ENCODE measurements at places on chromosomes 11 and 22.

DNA sequence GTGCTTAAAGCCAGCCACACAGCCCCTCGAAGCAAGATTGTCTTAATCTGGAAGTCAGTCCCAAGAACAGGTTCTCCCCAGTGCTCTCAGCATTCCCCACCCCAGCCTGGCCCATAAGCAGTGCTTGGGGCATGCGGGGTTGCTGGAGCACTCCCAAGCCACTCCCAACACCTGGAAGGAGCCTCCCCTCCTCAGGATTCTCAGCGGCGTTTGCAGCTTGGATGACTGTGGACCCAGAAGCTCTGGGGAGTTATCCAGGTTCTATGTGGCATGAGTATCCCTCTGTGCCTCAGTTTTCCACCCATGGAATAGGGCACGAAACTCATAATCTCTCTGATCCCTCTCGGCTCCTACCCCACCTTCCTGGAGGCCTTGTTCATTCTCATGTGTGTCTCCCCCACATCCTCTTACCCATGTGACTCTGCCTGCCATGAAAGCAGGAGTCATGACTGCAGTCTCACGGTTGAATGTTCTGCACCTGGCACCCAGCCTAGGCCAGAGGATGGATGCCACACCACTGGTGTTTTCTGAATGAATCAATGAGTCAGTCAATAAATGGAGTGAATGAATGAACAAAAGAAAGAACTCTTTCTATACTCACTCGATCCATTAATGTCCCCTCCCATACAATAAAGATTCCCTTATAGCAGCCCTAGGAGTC lies 33.4 kb upstream of the WNT7B start:
- DNase-seq: no peak

DNA sequence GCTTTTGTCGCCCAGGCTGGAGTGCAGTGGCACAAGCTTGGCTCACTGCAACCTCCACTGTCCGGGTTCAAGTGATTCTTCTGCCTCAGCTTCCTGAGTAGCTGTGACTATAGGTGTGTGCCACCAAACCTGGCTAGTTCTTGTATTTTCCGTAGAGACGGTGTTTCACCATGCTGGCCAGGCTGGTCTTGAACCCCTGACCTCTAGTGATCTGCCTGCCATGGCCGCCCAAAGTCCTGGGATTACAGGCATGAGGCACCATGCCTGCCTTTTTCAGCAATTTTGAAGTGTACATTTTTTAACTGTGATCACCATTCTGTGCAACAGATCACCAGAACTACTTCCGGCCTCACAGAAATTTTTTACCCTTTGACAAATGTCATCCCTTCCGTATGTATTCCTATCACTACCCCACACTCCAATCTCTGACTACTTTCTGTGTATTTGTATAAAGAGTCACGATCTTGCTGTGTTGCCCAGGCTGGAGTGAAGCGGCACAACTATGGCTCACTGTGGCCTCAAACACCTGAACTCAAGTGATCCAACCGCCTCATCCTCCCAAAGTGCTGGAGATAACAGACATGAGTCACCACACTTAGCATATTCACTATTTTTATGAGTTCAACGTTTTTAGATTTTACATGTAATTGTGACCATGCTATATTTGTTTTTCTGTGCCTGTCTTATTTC lies 44.0 kb downstream of the XKR3 start:
- no peak for DNase-seq

GRCh38 chr11:26851291-26851690 lies 129.4 kb upstream of the SLC5A12 start:
- no peak for DNase-seq

DNA sequence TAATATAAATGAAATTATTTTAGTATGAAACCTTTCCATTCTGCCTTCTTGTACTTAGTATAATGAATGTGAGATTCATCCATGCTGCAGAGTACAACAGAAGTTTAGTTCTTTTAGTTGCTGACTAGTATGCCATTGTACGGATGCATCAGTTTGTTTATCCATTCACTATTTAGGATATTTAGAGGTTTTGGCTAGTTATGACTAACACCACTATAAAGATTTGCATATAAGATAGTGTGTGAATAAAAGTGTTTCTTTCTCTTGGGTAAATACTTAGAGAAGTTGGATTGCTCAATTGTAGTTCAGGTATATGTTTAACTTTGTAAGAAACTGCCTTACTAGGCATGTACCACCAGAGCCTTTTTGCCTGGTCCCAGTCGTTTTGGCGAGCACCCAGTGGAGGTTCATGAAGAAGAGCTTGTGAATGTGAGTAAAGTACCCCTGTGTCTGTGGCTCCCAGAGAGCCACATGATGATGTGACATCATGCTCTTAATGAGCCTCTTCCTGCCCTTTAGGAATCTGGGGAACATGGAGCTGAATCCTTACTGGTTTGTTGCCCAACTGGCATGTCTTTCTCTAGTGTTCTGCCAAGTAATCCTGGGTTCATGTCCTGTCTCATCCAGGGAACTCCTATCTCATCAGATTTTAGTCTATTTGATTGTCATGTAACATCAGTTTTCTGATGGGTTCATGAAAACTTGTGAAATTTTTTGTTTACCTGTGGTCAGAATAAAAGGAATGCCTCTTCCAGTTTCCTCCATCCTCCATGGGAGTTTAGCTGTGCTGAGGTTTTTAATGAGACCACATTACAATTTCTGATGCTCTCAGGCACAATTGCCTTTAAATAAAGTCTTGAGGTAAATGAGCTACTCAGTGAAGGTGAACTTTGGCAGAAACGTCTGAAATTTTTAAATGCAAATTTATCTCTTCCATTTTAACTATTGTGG lies 234.8 kb downstream of the CASP12 start:
- no peak for DNase-seq

DNA sequence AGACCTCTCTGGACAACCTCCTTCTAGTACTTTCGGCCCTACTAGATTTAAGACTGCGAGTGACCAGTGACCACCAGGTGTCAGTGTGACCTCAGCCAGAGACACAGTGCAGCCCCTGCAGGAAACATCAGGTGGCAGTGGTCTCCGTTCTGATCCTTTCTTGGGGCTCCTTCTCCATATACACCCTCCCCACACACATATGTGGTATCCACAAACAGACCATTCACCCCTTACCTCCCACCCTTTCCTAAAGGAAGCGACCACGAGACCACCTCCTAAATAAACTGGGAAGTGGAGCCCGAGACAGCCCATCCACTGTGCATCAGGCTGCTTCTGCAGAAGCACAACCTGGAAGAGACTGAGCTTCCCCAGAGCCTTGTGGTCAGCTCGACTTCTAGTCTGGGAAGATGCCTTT lies 38.5 kb upstream of the CYP2D6 start:
- peak; percentile 80 for DNase-seq

DNA sequence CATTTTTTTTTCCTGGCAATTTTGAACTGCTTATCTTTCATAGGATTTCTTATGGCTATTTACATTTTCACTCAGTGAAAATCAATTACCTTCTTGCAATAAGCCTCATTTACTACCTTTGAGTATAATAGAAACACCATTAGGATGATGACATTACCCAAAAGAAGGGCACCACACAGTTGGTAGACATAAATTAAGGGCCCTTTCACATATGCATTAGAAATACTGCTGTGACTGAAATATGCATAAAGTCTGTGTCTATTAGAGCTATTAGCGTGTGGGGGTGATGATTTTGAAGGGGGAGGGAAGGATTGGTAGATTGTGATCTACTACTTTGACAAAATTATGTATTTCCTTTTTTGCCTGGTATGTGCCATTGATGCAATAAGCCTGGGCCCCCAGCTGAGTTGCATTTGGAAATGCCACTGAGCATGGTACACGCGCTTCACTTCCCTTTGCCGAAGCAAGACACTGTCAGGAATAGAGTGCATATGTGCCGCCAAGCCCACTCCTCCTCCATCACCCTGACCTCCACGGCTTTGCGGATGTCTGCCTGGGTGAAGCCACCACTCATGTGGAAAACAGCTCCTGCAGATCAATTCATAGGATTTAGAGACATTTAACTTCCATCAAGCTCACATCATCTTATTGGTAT lies 339.3 kb downstream of the DCDC1 start:
- no peak for DNase-seq

DNA sequence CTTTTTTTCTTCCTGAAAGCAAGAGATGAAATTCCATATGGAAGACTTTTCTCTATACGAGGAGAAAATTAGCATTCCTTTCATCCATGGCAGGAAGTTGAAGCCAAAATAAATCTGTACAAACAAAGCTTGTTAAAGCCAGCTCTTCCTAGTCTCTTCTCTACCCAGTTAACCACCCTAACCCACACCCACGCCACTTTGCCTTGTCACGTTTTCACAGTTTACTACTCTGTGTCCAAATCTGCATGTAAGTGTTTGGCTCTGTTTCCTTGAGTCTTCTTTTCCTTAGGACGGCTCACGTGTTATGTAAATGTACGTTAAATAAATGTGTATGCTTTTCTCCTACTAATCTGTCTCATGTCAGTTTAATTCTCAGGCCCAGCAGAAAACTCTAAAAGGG lies 7.1 kb upstream of the HMOX1 start:
- no peak for DNase-seq

DNA sequence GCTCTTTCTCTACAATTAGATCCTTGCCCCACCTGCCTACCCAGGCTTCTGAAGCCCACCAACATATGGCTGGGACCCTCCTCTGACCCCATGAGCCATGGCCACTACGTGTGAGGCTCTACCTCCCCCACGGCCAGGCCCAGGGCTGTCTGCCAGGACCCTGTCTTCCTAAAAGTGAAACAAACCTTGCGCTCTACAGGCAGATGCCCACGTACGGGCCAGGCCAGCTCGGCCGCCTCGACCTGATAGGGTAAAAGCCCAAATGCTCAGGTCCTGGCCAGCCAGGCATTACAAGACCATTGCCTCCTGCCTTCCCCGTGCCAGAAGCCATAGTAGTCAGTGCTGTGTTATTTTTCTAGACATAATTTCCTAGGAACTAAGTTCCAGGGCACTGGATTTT lies 1496.4 kb downstream of the BRD1 start:
- DNase-seq: no peak

DNA sequence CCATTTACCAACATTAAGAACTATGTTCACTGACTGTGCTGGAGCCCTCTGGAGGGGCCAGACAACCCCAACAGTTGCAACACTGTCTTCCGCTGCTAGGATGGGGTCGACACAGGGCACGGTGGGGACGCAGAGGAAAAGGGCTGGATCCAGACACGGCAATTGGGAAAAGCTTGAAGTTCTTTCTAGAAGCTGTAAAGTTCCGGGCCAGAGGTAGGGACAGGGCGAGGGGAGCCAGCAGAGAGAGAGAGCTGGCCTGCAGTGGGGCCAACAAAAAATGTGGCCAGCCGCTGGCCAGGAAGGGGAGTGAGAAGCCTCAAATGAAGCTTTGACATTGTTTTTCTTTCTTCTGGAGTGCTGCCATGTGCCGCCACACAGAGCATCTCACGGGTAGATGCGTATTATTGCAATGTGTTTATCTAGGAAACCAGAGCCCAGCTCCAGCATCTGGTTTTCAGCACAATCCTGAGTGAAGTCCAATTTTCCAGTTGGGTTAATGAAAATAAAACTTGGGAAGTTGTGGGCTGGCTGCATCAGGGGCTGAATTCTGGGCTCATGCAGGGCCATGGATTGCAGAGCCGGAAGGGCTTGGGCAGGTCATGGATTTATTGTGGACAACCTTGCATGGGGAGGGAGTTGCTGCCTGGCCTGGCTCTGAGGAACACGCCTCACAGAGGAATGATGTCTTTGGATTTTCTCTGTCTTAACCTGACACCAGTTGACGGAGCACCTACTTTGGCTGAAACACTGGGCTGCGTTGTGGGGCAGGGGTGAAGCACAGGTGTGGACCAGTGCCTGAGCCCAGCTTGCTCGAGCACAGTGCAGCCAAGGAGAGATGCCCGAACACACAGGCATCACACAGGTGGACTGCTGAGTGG lies 67.6 kb upstream of the AMPD3 start:
- peak; percentile 78 for DNase-seq
